ENCODE measurements at places on chromosomes 2 and 18.

DNA sequence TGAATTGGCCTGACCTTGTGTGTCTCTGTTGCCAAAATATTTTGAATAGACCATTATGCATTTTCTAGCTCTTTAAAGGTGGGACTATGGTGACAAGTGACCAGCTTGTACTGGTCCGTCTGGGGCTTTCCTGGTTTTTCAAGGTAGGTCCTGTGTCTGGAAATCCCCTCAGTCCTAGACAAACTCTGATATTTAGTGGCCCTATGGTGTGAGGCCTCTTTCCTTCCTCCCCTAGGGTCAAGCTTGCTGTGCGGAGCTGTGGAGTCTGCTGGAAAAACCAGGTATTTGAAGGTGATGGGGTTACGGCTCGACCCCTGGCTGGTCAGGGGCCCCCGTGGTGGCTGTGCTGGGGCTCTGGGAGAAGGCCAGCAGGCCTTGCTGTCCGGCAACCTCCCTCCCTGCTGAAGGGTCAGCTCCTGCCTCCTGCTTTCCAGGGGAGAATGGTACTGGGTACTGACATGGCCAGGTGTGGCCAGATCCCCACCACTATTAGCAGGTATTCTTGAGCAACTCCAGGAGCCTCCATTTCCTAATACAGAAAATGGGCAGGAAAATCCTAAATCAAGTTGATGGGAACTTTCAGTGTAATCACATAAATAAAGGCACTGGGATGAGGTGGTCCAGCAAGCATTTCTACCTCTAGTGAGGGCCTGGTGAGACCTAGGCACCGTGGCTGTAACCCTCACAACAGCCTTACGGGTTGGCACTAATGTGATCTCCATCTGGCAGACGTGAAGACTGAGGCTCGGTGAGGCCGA, 86.2 kb upstream of the HS6ST1 start:
- DNase-seq: no peak

- DNase-seq: no peak
These were observed 47.7 kb downstream of the RAPGEF4 start for GRCh38 chr2:172783165-172783898.

- no peak for DNase-seq
These were observed 510.2 kb upstream of the ID2 start for GRCh38 chr2:8171608-8172007.

- DNase-seq: no peak
These were observed 49.2 kb upstream of the RTN4 start for GRCh38 chr2:55099493-55099877.

DNA sequence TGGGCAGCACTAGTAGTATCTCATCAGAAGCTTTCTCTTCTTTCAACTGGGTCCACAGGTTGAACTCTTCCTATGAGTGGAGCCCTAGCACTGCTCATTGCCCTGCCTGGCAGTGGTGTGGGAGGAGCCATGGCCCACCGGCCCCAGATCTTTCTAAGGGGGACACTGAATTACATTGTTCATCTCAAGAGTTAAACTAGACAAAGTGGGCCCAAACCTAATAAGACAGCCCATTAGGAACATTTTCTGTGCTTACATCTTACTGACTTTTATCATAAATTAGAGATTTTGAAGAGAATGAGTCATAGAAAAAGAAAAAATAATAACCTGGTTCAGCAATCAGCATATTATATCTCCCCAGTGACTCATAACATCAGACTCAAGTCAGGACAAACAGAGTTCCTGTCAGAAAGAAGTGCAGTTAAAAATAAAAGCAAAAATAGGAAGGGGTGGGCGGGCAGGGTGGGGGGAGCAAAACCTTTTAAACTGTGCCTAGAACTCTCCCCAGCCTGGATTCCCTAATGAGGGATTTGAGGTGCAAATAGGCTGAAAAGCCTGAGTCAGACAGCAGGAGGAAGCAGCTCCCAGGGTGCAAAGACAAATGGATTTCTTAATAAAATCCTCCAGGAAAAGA, 161.6 kb upstream of the TRIB2 start:
- DNase-seq: no peak
